Hindlimb muscle (tissue), 1 donor: ENCODE measurements at places on chromosomes 3 and 15. TPM values are rescaled to one million over a fixed set of nuclear protein-coding genes. Genes with fewer than 3 reads are reported as not detected.

- DNase-seq = peak; percentile 32
These were observed 40.6 kb upstream of the NMNAT3 start for GRCh38 chr3:139718415-139718814.

DNA sequence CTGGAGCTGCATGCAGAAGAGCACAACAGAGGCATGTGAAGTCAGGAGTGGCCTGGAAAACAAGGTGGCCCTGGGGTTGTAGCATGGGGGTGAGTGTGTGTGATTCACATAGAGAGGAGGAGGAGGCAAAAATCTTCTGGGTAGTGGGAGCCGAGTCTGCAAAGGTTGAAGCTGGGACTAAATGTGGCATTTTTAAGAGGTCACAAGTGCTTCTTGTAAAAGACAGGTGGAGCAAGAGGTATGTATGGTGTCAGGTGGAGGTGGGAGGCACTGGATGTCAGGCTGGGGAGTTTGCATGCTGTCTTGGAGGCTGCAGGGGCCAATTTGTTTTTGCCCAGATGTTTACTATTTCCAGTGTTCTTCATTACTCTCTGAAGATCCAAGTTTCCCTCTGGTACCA lies 42.4 kb downstream of the C3orf20 start:
- DNase-seq = no peak

DNA sequence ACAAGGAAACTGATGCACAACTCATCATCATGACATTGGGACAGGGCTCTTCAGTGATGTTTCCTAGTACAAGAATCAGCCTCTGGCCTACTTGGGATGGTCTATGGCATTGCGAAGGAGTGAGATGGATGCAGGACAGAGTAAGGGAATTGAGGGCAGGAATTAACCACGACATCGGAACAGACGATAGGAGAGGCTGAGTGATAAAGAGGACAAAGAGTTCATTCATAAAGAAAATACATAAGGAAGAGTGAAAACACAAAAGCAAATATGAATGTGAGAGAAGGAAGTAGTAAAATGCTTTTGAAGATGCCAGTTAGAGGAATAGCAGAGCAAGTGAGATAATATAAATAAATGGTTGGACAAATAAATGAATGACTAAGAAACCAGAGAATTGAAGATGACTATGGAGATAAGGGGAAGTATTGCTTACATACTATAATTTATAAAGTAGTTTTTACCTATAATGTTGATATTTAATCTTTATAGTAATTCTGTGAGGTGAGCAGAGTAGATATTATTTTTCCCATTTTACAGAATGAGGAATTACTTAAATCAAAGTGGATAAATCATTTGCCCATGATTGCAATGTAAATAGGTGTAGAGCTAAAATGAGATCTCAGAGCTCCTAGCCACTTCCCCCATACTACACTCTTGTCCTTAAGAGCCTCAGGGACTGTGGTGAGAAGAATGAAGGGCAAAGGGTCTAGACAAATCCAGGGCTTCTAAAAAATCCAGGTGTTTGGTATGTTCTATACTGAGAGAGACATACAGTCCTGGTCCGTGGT lies 203.3 kb downstream of the DTWD1 start:
- no peak for DNase-seq

DNA sequence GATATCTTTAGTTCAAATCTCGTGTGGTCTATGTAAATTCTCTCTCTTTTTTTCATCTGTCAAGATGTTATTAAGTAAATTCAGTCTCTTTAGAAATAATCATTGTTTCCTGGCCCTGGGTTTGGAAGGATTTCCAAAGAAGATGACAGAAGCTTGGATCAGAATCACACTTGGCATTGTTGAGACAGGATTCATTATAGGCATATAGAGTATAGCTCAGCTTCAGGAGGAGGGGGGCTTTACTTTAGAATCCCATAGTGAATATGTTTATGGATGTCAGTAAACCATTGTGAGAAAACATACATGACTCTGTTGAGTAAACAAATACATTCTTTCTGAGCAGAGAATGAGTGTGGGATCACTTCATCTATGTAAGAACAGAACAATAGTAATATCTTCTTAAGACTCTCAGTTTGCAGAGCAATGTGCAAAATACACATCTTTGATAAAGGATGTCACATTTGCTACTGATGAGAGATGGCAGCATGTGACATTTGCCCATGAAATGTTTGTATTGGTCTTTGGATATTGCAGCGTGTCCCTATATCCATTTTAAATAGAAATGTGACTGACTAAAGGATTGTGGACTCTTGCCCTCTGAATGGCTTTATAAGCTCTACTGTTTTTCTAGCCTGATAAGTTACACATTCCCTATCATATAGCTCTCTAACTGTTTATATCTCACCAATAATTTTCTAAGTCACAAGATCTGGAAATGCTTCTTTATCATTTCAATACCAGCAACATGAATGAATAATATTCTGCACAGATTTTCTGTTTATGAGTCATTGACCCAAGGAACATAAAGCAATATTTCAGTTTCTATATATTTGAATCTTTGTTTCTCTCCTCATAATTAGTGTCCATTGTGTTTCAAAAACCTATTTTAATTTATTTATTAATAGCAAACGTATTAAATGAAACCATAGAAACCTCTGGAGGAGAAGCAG lies 95.6 kb upstream of the THRB start:
- DNase-seq = peak; percentile 67

GRCh38 chr15:71390096-71390495 lies 274.8 kb downstream of the THSD4 start:
- DNase-seq = no peak

ZNF385D gene
- polyA plus RNA-seq = 21.0 TPM

CELF6 gene
- 2.1 TPM for polyA plus RNA-seq

GRCh38 chr3:178966299-178967176 lies 105.1 kb downstream of the ZMAT3 start:
- DNase-seq = no peak

- DNase-seq = no peak
These were observed 6.0 kb downstream of the PRKCI start for GRCh38 chr3:170228093-170228766.

- peak; percentile 13 for DNase-seq
These were observed 27.1 kb downstream of the CGGBP1 start for GRCh38 chr3:88031642-88032077.

DNA sequence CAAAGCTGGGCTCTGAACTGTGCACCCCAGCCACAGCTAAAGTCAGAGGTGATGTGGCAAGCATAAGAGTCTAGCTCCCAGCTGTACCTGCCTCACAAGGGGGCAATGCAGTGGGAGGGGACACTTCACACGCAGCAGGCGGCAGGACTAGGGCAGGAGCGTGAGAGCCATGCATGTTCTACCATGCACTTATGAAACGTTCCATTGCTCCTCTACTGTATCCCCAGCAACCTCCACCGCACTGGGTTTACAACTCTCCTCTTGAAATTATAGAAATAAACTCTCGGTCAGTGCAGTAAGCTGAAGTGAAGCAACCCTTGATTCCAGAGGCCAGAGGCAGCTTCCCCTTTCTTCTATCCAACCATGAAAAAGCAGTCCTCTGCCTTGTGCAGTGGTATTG lies 298.6 kb upstream of the STT3B start:
- DNase-seq = no peak

DNA sequence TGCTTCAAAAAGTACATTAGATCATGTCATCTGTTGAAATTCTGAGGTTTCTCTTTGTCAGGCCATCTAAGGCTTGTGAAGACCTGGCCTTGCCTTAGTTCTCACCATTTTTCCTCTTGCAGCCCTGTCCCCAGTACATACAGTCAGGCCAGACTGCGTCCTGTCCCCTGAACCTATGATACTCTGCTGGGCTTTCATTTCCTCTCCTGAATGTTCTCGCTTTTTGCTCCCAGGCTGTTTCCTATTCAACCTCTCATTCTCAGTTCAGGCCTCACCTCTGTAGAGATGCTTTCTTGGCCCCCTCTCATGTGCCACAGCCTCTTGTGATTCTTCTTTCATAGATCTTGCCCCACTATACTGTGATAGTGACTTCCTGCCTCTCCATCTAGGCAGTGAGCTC lies 648.8 kb upstream of the KCNMB2 start:
- DNase-seq = no peak

- DNase-seq = peak; percentile 15
These were observed 542 bp downstream of the ACAA1 start for GRCh38 chr3:38136393-38136776.

GRCh38 chr15:53034767-53035245 lies 244.7 kb upstream of the ONECUT1 start:
- DNase-seq = no peak

TPM1 gene
- 6,185 TPM for polyA plus RNA-seq

DNA sequence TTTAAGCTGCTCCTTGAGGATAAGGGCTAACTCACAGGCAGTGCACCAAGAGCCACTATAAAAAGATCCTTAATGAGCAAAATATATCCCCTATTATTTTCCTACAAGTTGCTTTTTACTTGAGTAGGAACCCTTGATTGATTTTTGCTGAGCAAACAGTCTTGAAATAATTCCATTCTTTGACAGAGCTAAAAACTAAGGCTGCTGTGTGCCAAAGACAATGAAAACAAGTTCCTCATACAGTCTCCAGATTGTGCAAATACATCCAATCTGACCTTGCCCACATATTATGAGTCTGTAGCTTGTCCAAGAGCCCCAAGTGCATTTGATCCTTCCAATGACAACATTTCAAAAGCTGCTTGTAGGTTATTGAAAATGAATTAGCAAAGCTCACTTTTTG lies 15.0 kb downstream of the PRKAR2A start:
- DNase-seq = no peak

GRCh38 chr3:156303001-156303707 lies 182.8 kb downstream of the KCNAB1 start:
- DNase-seq = no peak

- DNase-seq = peak; percentile 11
These were observed at the start of gene COL6A5 for GRCh38 chr3:130345487-130346079. Gene COL6A5, plus strand, starts transcription at chr3:130345672. Its CDS starts 27,967 bp downstream, at chr3:130373639.

TBL1XR1 gene
- polyA plus RNA-seq = 74.9 TPM

DNA sequence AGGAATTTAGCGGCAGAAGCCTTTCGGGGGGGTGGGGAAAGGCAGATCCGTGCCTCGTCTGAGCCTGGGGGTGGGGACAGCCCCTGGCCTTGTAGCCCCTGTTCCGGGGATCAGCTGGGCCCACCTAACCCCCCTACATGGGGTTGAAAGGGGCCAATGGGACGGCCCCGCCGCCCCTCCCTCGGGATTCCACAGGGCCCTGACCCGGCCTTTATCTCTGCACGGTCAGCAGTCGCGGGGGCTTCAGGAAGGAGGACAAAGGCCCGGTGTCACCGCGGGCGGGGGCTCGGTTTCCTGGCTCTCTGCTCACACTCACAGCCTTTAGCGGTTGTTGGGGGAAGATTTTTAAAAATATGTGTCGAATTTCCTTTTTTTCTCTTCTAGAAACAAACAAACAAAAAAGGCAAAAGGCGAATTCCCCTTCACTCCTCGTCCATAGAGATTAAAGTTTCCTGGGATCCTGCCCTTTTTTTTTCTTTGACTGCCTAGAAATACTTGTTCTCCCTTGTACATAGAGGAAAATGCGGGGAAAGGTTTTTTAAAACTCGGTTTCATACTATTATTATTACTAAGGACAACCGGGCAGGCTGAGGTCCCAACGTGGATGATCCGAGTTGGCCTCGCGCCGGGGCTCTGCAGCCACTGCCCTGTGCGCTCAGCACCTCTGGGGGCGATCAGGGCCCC lies 7.9 kb downstream of the FOXL2 start:
- DNase-seq = no peak

HERC2 gene
- polyA plus RNA-seq = 38.3 TPM

GRK7 gene
- polyA plus RNA-seq = not detected

- no peak for DNase-seq
These were observed 36.4 kb upstream of the EHHADH start for GRCh38 chr3:185290266-185290665.
